ENCODE measurements at places on chromosomes 5 and 9.
A peak's percentile ranks its signal among the peaks of the same experiment; 100 is the strongest.

DNA sequence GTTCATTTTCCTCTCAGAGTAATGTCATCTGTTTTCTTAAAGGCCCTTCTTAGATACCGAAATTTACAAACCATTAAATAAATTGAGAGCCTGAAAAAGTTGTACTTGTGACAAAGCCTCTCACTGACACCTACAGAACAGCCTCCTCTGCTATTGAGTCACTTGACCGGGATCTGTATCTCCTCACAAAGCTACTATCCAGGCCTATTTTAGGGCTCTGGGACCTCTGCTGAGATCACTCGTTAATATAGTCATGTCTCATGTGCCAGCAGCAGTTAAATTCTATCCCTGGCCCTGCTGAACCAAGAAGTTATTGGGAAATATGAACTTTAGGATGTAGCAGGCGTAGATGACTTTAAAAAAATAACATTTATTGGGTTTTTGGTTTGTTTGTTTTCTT lies 31.1 kb downstream of the FBXO38 start:
- DNase-seq = no peak

GRCh38 chr5:171612749-171613148 lies 172.9 kb upstream of the SMIM23 start:
- no peak for DNase-seq

GRCh38 chr9:14057368-14058324 lies 256.3 kb downstream of the NFIB start:
- no peak for DNase-seq

- DNase-seq = no peak
Observed at GRCh38 chr5:132821791-132822190, 8.7 kb downstream of the SHROOM1 start.

- DNase-seq = no peak
Observed at GRCh38 chr9:133968966-133969617, 23.0 kb downstream of the VAV2 start.

- no peak for DNase-seq
Observed at GRCh38 chr9:32672469-32672868, 37.0 kb upstream of the TAF1L start.

DNA sequence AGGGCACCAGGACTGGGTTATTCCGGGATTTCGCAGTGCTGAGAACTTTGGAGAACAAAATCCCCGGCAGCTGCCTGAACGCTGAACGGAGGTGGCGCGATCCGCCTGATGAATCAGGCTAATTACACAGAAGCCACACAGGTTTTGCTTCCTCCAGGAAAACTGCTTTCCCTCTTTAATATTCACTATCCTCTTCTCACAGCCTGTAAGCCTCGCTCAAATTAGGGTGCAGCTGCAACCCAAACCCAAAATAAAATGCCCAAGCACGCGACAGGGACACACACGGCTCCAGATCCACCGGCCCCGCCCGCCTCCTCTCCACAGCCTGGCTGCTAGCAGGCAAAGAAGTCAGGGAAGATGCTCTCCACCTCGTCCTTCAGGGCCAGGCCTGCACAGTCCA lies 6.0 kb downstream of the SOHLH1 start:
- DNase-seq = no peak

DNA sequence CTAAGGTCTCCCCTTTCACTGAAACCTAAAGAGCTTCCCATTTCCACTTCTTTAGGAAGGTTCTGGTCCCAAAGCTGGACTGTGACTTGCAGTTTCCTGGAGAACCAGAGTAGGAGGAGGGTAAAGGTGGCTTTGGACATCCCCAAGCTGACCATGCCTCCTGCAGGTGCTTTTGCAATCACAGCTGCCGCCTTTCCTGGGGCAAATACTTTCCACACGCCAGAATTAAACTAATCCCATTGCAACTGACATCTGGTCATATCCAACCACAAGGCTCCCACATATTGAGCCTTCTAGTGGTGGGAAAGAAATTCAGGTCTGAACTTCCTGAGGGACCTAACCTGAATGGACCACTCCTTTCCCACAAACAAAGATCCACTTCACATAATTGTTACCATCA lies 92.7 kb downstream of the NRG2 start:
- no peak for DNase-seq

DNA sequence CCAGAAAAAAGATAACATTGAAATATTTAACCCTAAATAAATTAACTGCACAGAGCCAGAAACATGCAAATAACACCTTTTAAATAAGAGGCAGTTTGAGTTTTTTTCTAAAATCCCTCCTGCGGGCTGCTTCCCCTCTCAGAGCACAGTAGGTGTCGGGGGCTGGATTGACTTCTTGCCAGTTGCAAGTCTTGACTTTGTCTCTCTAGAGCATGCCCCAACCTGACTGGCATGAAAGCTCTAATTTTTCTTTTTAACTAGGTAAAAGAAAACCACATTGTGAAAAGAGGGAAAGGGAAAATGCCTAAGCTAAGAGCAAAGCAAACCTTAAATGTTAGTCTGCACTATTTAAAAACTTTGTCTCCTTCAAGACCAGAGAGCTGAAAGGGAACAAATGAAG lies 46.4 kb upstream of the DNAH5 start:
- no peak for DNase-seq

GRCh38 chr9:104927912-104928740 lies at the start of gene ABCA1:
TSS of gene ABCA1 (minus strand) at chr9:104928155. CDS start at chr9:104903679, 24,476 bp downstream.
- DNase-seq = peak; percentile 78

DNA sequence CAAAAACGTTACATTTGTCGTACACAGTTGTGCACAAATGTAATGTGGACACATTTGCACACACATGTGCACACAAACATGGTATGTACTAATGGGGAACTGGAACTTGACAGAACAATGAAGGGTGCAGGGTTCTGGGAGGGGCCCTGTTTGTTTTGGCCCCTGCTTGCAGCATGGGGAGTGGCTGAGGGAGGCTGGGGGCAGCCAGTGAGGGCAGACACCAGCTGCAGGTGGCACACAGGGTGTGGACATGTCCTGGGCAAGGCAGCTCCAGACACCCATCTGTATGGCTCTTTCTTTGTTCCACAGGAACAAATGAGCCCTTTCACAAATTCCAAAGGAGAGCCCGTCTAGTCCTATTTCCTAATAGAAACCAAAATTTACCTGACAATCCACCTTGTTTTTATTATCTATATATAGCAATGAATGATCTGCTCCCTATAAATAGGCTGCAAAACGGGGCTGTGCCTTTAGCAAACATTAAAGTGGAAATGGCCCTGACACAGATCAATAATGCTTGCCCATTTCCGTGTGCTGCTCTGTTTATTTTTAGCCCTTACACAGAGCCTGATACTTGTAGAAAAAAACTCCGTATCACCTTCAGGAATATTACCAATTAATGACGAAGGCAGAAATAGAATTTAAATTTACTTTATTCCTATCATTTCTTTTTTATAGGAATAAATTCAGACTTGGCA lies 26.4 kb downstream of the MARCHF3 start:
- no peak for DNase-seq

DNA sequence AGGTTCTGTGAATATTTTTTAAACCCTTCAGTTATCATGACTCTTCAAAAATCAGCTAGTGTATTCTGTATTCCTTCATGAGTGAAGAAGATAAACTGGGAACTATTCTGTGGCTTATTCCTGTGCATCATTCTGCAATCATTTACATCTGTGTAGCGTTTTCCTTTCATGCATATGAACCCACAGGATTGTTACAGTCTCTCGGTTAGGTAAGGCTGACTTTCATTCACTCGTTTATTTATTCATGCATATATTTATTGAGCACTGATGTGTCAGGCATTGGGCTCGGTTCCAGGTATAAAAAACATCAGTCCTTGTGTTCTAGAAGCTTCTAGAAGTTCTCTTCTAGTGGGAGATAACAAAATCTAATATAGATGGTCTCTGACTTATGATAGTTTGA lies 318.4 kb downstream of the MAN2A1 start:
- no peak for DNase-seq

GRCh38 chr5:65728218-65728617 lies 6.2 kb downstream of the NLN start:
- no peak for DNase-seq

Data from esophagus squamous epithelium (tissue), 5 donors.